ENCODE measurements at places on chromosomes 12 and 14.

- DNase-seq: no peak
These were observed 58.1 kb upstream of the KITLG start for GRCh38 chr12:88638388-88638787.

- DNase-seq: no peak
These were observed 1.1 kb upstream of the CKAP4 start for GRCh38 chr12:106248846-106249371.

GRCh38 chr14:32372154-32372553 lies 43.1 kb downstream of the AKAP6 start:
- DNase-seq: no peak

DNA sequence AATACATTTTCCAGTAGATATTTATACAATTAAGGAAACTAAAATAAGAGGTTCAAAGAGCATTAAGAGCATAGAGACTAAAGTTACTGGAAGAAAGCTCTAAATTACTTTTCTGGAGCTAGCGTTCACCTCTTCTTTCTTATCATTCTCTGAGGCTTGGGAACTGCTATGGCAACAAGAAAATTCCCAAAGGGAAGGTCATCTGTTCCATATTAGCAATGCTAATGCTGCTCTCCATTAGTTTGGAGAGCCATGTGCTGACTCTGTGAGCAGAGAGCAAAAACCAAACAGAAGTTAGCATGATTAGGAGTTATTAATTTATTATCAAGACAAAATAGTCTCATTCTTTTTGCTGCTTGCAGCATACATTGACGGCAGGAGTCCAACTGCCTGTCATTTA lies 143.1 kb upstream of the SLC16A7 start:
- no peak for DNase-seq

DNA sequence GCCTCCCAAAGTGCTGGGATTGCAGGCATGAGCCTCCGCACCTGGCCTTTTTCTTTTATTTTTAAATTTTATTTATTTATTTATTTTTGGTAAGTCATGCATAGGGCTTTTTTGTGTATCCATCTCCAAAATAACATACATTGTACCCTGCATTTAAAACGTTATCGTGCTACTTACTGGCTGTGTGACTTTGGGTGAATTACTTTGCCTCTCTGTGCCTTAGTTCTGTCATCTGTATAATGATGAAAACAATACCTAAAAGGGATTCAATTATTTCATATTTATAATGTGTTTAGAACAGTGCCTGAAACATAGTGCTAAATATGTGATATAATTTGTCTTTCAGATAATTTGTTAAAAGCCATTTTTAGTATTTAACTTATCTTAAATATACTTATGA lies 19.6 kb downstream of the ZCRB1 start:
- no peak for DNase-seq

- no peak for DNase-seq
These were observed 382.2 kb downstream of the MED13L start for GRCh38 chr12:115895247-115895646.

- no peak for DNase-seq
These were observed 10.2 kb downstream of the PLEKHA5 start for GRCh38 chr12:19139615-19140194.

- DNase-seq: no peak
These were observed 90.9 kb downstream of the B4GALNT3 start for GRCh38 chr12:550473-551260.

- no peak for DNase-seq
These were observed 79.0 kb downstream of the WDR20 start for GRCh38 chr14:102218688-102219087.

DNA sequence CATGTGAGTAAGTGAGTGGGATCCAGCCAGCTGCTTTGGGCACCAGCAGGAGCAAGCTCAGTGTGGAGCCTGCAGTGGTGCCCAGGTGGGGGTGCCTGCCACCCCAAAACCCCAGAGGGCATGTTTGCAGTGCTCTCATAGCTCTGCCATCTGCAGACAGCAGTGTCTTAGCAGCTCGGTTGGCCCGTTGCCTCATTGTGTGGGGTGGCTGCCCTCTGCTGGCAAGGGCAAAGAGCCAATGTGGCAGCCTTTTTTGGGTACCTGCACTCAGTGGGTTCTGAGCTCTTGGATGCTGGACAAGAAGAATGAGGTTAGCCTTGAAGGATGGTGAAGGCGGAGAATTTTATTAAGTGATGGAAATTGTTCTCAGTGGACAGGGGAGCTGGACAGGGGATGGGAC lies 52.3 kb downstream of the NEUROD4 start:
- DNase-seq: peak; percentile 35

GRCh38 chr14:32722631-32723183 lies 216.0 kb upstream of the NPAS3 start:
- DNase-seq: no peak

DNA sequence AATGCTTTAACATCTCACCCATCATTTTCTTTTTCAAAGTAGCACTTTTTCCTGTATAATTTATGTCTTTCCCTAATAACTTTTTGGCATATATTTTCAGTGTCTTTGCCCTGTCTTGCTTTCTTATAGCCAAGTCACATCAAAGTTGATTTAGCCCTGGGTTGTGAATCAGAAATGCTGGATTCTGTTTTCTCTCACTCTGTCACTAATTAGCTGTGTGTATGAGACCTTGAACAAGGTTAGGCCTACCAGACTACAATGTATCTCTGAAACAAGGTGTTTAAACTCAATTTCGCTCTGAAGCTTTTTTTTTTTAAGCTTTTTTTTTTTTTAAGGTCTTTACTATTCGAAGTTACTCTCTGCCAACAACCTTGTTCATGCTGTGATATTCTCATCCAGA lies 25.7 kb downstream of the CNOT2 start:
- no peak for DNase-seq

DNA sequence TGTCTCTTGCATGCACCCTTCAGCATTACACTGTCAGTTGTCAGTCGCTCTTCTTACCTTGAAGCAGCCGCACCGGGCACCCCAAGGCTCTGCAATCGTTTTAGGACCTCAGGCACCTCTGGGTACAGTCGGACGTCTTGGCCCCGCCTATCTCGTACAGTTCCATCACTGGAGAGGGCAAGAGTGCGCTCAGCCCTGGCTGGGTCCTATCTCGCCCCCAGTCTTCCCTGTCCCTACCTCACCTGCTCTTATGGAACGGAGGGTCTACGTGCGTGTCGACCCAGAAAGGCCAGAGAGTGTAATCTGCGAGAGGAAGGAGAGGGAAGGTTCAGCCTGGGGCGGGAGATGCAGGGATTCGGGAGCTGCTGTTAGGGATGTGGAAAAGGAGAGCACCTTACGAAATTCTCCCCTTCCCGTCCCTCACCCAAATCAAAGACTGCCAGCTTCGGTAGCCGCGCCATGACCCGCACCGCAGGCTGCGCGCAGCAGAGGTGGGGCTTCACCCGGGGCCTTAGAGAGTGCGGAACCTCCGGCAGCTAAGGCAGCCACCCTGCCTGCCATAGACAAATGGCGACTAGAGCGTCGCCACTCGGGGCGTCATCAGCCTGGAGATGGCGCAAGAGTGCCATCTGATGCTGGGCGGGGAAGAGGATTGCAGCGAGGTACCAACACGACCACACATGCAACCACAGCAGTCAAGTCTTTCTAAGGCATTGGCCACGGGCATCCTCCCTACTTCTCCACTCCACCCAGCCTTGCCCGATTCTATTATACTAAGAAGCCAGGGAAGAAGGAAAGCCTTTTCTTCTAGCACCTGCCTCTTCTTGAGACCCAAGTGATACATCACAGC lies at the start of gene MDP1:
Gene MDP1, minus strand, starts transcription at position 572 of the 850 bp plus-strand sequence. Its CDS starts 111 bp downstream, at position 461.
- DNase-seq: peak; percentile 92

DNA sequence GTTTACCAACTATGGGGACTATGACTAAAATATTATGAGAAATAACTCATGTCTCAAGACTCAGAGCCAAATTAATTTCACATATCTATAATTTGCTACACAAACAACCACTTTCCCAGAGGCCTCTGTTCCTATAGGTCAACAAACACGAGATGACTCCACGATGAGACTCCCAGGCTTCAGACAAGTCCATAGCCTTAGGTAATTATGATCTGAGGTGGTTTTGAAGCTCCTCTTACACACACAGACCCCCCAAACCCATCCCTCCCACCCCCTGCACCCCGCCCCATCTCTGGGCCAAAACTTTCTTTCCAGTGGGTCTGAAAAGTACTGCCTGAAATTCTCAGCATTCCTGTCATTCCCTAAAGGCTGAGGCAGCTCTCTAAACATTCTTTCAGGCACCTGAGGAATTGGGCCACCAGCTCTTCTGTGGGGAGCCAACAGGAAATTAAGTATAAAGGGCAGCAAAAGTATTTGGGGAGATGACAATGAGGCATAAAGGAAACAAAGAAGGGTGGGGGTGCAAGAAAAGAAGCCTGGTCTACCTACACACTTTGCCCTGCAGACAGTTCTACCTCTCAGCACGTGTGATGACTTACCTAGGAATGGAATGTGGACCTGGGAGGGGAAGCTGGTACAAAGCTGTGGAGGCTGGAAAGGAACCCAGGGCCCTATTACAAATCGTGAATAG lies 143.6 kb downstream of the PAWR start:
- DNase-seq: no peak

GRCh38 chr14:50937325-50937724 lies 7.0 kb downstream of the PYGL start:
- no peak for DNase-seq

GRCh38 chr14:101357038-101357437 lies 204.3 kb upstream of the DIO3 start:
- DNase-seq: no peak

DNA sequence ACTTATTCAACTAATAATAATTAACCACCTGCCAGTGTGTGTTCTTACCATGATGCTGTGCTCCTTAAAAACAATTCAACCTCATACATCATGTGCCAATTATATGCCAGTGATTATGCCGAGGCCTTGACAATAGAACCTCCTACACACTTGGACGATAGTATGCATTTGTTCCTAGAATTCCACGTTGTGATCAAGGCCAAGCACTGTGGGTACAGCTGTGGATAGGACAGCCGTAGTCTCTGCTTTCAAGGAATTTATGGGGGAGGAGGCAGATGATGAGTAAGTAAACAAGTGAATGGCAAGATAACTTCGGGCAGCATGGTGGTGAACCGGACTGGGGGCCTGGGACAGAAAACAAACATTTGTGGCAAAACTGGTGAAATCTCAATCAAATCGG lies 18.0 kb upstream of the MYO1H start:
- DNase-seq: no peak

DNA sequence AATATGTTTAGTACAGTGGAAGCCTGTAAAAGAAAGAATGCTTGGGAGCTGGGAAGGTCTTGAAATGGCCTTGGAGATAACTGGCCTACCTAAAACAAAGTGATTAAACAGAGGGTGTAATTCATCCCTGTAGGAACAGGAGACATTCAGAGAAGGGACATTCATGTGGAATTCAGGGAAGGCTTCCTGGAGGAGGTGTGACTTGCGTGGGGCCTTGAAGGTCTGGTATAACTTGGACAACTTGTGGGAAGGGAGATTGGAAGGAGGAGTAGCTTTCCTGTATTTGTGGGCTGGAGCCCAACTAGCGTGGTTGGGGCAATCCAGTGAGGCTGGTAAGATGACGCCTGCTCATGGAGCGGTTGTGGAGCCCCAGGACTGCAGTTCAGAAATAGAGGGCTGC lies 156.4 kb downstream of the AACS start:
- no peak for DNase-seq

- DNase-seq: no peak
These were observed 23.9 kb downstream of the STX2 start for GRCh38 chr12:130815028-130815741.

DNA sequence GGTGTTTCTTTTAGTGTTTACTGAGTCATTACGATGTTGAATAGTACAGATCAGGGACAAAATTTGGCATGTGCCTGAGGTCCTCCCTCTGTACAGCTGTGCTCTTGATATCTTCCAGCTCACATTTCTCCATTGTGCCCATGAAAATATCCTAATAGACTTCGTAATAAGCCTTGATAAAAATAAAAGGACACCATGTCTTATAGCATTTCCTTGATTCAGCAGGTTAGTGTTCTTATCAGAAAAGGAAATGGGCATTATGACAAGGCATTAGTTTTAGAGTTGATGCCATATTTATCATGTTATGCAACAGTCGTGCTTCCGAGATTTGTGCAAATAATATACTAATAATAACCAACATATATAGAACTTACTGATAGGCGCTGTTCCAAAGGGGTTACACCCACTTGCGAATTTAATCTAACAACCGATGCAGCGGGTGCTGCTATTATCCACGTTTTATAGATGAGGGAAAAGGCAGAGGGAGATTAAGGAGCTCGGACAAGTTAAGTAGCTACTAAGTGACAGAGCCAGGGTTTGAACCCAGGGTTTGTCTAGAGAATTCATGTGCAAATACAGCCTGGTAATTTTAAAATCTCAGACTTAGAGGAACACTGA lies 15.1 kb upstream of the WNK1 start:
- DNase-seq: no peak

DNA sequence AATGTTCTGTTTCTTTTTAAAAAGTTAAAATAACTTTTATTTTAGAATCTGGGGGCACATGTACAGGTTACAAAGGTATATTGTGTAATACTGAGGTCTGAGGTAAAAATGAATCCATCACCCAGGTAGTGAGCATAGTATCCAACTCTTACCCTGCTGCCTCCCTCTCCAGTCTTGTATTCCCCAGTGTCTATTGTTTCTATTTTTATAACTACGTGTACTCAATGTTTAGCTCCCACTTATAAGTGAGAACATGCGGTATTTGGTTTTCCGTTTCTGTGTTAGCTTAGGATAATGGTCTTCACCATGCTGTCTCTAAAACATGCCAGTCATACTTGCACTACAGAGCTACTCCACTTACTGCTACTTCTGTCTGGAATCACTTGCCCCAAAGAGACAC lies 8.4 kb downstream of the FBXO33 start:
- no peak for DNase-seq

DNA sequence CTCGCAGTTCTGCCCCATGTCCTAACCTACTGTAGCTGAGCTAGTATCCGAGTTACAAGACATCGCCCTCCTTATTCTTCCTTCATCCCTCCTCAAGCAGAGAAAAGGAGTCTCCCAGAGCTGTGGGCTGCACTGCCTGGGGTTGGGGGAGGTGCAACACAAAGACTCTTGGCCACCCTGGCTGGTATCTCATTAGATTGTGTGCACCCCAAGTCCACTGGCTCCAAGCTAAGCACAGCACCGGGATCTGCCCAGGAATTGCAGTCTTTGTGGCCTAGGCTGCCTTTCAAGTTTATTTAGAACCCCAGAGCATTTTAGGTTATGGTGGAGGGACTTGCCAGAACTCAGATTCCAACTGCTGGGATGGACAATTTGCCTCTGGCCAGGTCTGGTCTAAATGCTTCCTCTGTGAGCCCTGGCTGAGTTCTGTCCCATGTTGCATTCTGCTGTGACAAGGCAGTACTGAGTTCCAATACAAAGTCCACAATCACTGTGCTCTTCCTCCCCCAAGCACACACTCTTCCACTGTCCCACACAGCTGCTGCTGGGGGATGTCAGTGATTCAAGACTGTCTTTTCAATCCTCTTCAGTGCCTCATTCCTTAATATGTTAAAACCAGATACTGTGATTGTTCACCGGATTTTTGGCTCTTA lies 169.6 kb upstream of the CLEC14A start:
- DNase-seq: no peak

- no peak for DNase-seq
These were observed 55.0 kb downstream of the CCDC85C start for GRCh38 chr14:99548871-99549515.
